ENCODE measurements at places on chromosomes 2 and 18.

GRCh38 chr2:64128943-64129391, 15.3 kb downstream of the PELI1 start:
- DNase-seq = no peak

GRCh38 chr2:10079870-10080535, at the start of gene CYS1:
Gene CYS1 (minus strand): TSS chr2:10080411. CDS start chr2:10080223, 188 bp downstream.
- no peak for DNase-seq

DNA sequence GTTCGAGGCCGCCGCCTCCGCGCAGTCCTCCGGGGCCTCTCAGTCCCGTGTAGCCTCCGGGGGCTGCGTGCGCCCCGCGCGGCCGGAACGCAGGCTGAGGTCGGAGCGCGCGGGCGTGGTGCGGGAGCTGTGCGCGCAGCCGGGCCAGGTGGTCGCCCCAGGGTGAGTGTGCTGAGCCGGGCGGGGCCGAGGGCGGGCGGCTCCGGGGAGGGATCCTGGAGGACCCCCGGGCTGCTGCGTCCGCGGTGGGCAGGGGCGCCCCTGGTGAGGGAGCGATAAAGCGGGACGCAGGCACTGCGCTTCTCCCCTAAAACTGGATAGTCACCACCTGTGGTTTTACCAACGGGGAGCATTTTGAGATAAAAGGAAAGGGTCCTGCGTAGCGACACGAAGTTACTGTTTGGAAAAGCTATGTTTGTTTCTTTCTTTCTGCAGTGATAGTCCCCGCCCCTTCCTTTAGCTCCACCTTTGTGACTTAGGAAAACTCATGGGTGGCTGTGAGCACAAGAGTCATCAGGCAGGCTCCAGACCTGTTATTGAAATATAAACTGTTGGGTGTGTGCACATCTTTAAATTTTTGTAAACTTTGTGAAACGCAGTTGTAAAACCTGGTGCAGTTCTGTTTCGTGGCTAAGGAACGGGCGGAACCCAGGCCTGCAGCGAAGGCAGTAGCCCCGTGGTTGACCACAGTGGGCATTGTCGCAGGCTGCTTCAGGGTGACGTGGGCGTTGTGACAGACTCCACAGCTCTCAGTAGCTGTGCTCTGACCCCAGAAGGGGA, 687 bp downstream of the CTDP1 start:
- peak; percentile 55 for DNase-seq

GRCh38 chr2:196952936-196953335, 26.4 kb upstream of the PGAP1 start:
- no peak for DNase-seq

DNA sequence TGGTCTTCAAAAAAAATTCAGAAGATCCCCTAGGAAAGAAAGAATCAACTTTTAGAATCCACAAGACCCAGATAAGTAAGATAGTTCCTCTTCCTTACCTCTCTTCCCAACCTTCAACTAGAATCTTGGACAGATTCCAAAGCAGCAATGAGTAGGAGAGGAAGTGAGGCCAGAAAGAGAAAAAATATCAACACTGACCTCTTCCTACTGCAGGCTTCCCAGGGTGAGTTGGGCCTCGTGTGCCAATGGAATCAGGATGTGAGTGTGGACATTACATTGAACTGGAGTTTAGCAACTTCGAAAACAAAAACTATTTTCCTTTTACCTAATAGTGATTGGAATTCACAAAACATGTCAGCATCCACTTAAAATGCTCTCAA, 102.5 kb upstream of the PIEZO2 start:
- no peak for DNase-seq

GRCh38 chr18:44265437-44265836, 415.3 kb upstream of the SETBP1 start:
- DNase-seq = no peak

GRCh38 chr2:163046615-163047014, 208.0 kb upstream of the KCNH7 start:
- DNase-seq = no peak

- DNase-seq = no peak
These were observed 778.5 kb upstream of the FANCL start for GRCh38 chr2:59019566-59020159.

- DNase-seq = no peak
These were observed 72.9 kb upstream of the SCG2 start for GRCh38 chr2:223674998-223675609.

- DNase-seq = no peak
These were observed 17.3 kb downstream of the UNC80 start for GRCh38 chr2:209788925-209789324.

- no peak for DNase-seq
These were observed 36.4 kb downstream of the RAMP1 start for GRCh38 chr2:237895544-237896506.

All from activated CD4-positive, alpha-beta T cell treated with anti-CD3 and anti-CD28 coated beads for 4 hours (primary cell).